Activated T-helper 1 cell treated with anti-CD3 and anti-CD28 coated beads, Interleukin-12 subunit alpha, Interleukin-12 subunit beta, Interleukin-2, Interleukin-4 antibody, amounts not matched to agents 30 ng/mL and 10 ng/mL and 1 ng/mL, durations not matched to agents 14 hours and 24 hours and 36 hours (primary cell): ENCODE measurements at places on chromosomes 2 and 18. TPM values are rescaled to one million over a fixed set of nuclear protein-coding genes. Genes with fewer than 3 reads are reported as not detected.

The ANKMY1 gene
- total RNA-seq, result 21.9 and 25.2 TPM in 2 replicates

The YIPF4 gene
- 39.4 and 42.9 TPM in 2 replicates for total RNA-seq

The SKOR2 gene
- total RNA-seq, result not detected in 2 replicates

The FMNL2 gene
- 14.8 and 16.1 TPM in 2 replicates for total RNA-seq

The AFF3 gene
- total RNA-seq, result 1.7 and 2.4 TPM in 2 replicates

The KATNAL2 gene
- total RNA-seq, result 0.26 and 0.27 TPM in 2 replicates

The C2orf49 gene
- total RNA-seq, result 18.5 and 23.4 TPM in 2 replicates

The PLA2R1 gene
- not detected in 2 replicates for total RNA-seq

The PAIP2B gene
- 0.41 and 0.44 TPM in 2 replicates for total RNA-seq

The TSPYL6 gene
- not detected in 2 replicates for total RNA-seq

DNA sequence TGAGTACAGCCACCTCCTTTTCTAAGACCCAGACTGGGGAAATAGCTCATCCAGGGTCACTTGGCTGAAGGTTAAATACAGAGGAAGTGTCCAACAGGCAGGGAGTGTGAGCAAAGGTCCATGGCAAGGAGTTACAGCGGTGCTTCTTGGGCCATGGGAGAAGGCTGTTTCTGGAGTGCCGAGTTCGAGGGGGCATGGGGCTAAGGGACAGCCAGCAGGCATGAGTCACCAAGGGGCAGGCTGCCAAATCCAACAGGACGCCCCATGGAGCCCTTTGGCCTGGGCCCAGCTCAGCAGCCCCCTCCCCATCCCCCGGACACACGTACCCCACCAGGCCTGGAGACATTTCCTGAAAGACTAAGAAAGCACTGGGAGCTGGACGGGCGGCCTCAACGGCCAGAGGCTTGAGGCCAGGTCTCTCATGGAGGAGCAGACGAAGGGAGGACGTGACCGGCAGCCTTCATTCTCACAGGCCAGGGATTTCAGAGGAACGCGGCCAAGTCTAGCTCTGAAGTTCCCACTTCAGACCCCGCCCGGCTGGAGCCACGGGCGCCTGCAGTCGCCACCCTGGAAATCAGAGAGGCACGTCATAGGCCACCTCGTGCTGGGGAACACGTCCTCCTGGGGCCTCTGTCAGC, 160.4 kb downstream of the SMAD7 start:
- DNase-seq, result no peak

DNA sequence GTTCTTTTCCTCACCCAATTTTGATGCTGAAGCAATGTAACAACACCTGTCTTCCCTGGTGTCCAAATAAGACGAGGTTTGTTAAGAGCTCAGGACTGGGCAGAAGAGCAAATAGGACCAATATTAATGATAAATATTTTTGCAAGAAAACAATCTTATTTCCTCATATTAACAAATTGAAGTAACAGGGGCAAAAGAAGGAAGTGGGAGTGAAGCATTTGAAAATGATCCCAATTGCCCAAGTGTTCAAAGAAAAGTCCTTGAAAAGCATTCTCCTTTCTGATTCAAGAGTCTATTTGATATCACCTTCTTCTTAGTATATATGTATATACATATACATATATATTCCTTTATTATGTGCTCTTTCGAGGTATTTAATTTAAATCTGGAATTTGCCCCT, 418.8 kb downstream of the ARHGAP15 start:
- DNase-seq, result no peak

DNA sequence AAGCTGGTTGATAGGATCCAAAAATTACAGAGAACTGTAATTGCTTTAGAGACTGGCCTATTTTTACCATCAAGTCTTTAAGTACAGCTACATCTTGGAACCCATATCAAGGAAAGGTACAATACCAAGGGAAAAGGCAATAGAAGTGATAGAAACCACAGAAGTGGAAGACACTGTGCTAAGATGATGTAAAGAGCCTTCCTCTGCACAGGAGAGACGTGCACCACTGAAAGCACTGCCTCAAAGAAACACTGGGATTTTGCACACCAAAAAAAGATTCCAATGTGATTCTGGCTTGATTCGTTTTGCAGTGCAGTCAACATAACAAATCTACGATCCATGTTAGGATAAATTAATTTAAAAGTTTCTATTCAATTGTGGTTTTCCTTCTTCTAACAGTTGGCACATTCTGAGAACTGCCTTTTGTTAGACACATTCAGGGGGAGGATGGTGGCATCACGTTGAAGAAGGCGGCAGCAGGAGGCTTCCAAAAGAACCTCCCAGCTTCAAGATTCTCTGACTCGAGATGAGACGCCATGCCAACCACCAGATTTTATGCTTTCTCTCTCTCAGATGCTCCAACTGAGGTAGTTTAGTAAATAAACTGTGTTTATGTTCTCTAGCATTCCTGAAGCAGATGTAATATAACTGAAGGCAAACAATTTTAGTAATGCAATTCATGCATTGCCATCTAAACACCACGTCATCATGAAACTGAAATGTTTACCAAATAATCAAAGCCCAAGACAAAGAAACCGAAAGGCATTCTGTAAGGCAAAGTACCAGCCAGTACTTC, 102.9 kb downstream of the BCL2 start:
- DNase-seq, result no peak

GRCh38 chr2:120347396-120348060, 1.6 kb downstream of the INHBB start:
- DNase-seq, result no peak

GRCh38 chr2:72744049-72744448, 81.8 kb downstream of the EXOC6B start:
- DNase-seq, result no peak

DNA sequence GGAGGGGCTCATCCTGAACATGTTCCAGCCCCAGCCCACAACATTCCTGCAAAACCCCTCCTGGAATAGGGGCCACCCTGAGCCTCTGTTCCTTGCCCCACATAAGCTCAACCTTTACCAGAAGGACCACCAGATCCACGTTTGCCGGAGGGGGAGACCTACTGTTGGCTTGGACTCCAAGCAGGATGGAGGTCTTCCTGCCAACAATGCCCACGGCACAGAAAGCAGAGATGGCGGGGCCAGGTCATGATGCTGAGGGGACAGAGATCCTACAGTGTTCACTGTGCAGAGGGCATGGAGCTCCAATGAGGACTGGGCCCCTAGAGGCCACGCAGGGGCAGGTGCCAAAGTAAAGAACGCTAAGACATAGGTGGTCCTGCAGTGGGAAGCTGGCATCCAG, 98.5 kb upstream of the RAB6C start:
- DNase-seq, result no peak

DNA sequence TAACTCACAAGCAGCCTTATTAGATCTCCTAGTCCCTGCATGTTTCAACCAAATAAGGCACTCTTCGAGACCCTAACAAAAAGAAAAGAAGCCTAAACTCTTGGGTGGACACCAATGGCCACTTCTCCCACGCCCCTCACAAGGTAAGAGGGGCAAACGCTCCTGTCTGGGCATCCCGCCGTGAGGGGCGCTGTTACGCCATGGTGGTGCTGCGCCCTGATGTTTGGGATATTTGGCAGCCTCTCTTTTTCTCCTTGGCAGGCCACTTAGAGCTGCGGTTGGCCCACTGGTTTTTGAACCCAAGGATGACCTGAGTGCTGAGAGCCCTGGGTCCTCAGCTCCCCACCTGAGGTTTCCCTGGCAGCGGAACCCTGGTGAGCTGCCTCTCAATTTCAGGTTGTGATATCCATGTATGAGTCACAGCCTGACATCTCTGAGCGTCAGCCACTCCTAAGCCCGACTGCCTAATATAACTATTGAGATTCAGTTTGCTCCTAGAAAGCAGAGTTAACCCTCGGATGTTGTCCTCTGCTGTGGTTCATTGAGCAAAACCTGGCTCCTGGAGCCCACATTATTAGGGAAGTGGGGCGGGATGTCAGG, 103.3 kb downstream of the COL6A3 start:
- no peak for DNase-seq

DNA sequence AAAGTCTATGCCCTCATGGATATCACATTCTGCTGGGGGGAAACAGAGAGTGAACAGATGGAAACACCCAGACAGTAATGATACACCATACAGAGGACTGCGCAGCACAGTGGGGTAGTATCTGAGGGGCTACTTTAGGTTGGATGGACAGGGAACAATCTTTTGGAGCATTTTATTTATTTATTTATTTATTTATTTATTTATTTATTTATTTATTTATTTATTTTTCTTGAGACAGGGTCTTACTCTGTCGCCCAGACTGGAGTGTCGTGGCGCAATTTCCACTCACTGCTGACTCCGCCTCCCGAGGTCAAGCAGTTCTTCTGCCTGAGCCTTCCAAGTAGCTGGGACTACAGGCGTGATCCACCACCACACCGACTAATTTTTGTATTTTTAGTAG, 89.2 kb downstream of the TGOLN2 start:
- DNase-seq, result no peak

GRCh38 chr2:72539071-72539552, 286.7 kb downstream of the EXOC6B start:
- DNase-seq, result no peak

- no peak for DNase-seq
Observed at GRCh38 chr18:36511791-36512352, 214.4 kb downstream of the FHOD3 start.

GRCh38 chr2:82411071-82411470, 2048.0 kb downstream of the SUCLG1 start:
- DNase-seq, result no peak

DNA sequence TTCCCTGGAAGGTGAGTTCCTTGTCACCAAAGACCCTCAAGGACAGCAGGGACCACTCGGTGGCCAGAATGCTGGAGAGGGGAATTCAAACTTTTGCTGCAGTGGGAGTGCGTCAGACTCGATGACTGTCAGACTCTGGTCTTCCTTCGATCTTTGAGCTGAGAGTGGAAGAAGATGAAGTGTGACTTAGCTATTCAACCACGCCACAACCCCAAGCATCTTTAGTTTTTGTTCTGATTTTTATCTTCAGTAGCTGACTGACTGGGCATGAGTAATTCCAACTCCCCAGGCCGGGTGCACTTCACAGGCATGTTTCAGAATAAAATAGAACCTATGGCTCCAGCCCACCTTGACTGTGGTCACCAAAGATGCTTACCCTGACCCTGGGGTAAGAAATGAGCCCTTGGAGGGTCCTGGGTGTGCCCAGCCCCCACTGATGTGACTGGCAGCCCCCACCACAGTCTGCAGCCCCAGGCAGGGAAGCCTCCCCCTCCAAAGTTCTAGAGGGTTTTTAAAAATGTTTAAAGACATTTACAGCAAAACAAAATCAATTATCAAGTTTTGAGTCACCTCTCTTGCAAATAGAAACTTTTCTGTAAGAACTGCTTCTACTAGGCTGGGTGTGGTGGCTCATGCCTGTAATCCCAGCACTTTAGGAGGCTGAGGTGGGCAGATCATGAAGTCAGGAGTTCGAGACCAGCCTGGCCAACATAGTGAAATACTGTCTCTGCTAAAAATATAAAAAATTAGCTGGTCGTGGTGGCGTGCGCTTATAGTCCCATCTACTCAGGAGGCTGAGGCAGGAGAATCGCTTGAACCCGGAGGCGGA, 24.9 kb upstream of the YWHAQ start:
- DNase-seq, result peak; percentile 64

DNA sequence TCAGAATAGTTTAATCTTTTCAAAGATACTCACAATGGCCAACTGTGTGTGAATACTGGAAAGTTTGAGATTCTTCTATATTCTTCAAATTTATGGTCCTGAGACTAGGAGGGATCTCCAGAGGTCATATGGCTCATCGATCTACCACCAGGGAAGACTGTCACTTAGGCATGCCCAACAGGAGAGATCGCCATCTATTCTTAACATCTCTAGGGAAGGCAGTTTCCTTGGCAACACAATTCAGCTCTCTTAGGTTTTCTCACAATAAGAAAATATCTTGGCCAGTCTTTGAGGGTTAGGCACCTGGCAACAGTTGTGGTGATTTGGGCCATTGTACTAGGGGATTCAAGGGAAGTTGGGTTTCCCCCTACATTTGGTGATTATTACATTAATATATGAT, 107.2 kb downstream of the GALNT3 start:
- no peak for DNase-seq

GRCh38 chr2:112199188-112199587, 55.7 kb downstream of the ZC3H8 start:
- no peak for DNase-seq

- DNase-seq, result no peak
Observed at GRCh38 chr2:160425434-160426151, 68.0 kb downstream of the RBMS1 start.

- DNase-seq, result no peak
Observed at GRCh38 chr2:17540093-17540812, at the start of gene VSNL1. Gene VSNL1, plus strand, starts transcription at chr2:17540696. Its CDS starts 51,379 bp downstream, at chr2:17592075.

- DNase-seq, result no peak
Observed at GRCh38 chr18:74257083-74257482, 34.7 kb downstream of the CYB5A start.

DNA sequence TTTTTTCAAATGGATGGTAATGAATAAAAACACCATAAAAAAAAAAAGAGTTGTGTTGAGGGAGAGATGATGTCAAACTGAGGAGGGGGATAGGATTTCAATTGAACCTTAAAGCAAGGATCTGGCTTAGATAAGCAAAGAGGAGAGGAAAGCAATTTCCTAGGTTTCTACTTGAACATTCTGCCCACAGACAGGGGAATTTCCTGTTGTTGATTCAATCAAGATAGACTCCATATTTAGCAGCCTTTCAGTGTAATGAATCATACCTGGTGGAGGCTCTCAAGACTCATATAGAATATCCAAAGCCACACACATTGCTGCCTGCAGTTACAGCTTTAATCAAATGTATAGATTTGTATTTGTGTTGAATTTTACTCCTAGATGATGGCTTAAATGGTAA, 294.4 kb upstream of the PIK3C3 start:
- DNase-seq, result no peak

DNA sequence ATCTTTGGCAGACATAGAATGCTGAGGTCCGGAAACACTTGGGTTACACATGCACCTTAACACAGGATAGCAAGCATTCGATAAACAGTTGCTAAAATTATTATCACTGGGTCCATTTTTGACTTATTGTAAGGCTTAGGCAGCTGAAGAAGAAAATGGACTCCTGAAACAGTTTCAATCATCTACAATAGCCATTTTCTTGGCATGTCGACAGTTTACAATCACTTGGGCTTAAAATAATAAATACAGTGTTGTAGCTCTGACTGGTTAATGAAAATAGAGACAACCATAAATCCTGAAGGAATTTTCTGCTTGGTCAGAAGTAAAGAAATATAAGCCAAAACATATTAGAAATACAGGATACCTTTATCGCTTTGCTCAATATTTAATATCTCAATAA, 169.2 kb downstream of the XIRP2 start:
- DNase-seq, result no peak

DNA sequence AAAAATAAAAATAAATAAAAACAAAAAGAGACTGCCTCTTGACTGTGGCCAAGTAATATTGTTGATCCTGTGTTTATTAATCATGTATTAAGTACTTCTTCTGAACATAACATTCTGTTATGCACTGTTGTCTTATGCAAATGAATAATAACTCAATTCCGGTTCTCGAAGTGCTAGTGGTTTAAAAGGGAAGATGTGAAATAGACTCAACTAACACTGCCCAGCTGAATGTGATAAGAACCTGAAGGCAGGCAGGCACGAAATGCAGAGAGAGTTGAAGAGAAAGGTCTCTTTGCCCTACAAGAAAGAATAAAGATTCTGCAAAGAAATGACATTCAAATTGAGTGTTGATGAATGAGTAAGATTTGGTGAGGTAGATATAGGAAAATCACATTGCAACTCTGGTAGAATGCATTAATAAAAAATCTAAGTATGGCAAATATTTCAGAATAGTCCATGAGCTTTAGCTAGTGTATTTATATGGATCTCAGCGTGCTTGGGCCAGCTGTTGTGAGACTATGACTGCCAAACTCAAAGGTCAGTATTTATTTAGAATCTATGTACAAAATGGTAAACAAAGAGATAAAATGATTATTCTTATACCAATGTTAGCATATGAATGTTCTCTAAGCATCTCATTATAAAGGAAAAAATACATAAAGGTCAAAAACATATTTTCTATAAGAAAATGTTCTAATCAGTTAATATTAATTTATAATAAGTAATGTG, 352.3 kb upstream of the CDH7 start:
- no peak for DNase-seq
